ENCODE measurements at places on chromosomes 3 and 15. TPM values are rescaled to one million over a fixed set of nuclear protein-coding genes. Genes with fewer than 3 reads are reported as not detected.

The CEP152 gene
- total RNA-seq = 3.7 TPM

The MTFMT gene
- total RNA-seq = 24.5 TPM

The COL6A6 gene
- not detected for total RNA-seq

The GOLGA8G gene
- not detected for total RNA-seq

The SEMA7A gene
- 1.5 TPM for total RNA-seq

The ZPLD1 gene
- not detected for total RNA-seq

The RBM15B gene
- 18.7 TPM for total RNA-seq

The MME gene
- not detected for total RNA-seq

The GRIP2 gene
- total RNA-seq = 1.6 TPM

The PIGZ gene
- 1.7 TPM for total RNA-seq

The SCAANT1 gene
- total RNA-seq = not detected

The COX17 gene
- total RNA-seq = 134 TPM

The CD200 gene
- not detected for total RNA-seq

Data from A549 treated with GW870086 at 1 μM for 4 hours (cell line).